ENCODE measurements at places on chromosomes 2 and 18.

- no peak for DNase-seq
These were observed 980.3 kb upstream of the CDH2 start for GRCh38 chr18:29157057-29157780.

- DNase-seq, result no peak
These were observed 119.2 kb downstream of the VAPA start for GRCh38 chr18:10033016-10033399.

DNA sequence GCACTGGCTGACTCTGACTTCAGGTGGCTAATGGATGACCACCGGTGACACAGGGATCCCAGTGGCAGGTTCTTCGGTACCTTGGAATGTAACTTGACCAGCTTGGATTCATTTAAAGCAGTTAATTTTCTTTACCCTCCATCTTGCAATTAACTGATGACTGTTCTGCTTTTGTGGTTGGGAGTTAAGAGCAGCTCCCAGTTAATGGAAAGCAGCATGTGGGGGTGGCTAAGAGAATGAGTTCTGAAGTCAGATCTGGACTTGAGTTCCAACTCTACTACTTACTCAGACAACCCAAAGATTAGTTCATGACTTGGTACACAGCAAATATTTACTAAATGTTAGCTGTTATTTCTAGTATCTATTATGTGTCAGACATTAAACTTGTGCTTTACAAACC lies 58.5 kb downstream of the FAM228A start:
- no peak for DNase-seq

GRCh38 chr2:172600557-172601008 lies 44.7 kb downstream of the PDK1 start:
- no peak for DNase-seq

- no peak for DNase-seq
These were observed 1614.1 kb upstream of the TMEFF2 start for GRCh38 chr2:193808877-193809276.

- no peak for DNase-seq
These were observed 68.9 kb upstream of the CAB39 start for GRCh38 chr2:230643576-230644291.

DNA sequence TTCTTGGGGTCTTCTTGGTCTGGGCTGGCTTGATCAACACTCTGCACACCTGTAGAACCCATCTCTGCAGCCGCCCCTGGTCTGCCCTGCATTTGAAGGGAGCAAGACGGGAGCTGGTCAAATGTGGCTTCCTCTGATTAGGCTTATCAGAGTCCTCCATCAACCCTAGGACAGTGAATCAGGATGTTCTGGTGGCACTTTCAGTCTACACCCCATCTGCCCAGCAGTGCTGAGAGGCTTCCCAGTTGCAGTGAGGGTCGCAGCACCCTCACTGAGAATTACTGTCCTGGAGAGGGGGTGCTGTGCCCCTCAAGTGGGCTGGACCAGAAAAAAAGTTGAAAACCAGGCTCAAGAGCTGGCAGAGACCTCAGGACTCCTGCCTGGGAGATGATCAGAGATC lies 152.9 kb downstream of the DYSF start:
- no peak for DNase-seq

DNA sequence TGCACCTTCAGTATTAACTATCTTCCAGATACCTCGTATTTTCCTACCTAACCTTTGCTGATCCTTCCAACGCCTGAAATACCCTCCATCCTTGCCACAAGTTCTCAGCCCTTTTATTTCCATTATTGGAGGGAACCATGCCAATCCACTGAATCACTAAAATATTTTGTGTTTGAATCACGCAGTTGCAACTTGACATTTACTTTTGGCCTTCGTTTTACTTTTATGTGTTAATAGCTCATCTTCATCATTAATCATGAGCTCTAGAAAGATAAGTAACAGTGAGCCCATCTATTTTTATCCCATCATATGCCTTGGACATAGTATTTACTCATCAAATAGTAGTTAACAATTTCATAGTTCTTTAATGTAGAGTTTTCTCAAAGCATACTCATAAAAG lies 463.2 kb downstream of the THSD7B start:
- no peak for DNase-seq

GRCh38 chr18:79326413-79327198 lies 69.1 kb upstream of the NFATC1 start:
- no peak for DNase-seq

GRCh38 chr2:23028106-23028505 lies 356.9 kb upstream of the KLHL29 start:
- DNase-seq, result no peak

- DNase-seq, result no peak
These were observed 21.5 kb upstream of the BIN1 start for GRCh38 chr2:127128445-127128904.

DNA sequence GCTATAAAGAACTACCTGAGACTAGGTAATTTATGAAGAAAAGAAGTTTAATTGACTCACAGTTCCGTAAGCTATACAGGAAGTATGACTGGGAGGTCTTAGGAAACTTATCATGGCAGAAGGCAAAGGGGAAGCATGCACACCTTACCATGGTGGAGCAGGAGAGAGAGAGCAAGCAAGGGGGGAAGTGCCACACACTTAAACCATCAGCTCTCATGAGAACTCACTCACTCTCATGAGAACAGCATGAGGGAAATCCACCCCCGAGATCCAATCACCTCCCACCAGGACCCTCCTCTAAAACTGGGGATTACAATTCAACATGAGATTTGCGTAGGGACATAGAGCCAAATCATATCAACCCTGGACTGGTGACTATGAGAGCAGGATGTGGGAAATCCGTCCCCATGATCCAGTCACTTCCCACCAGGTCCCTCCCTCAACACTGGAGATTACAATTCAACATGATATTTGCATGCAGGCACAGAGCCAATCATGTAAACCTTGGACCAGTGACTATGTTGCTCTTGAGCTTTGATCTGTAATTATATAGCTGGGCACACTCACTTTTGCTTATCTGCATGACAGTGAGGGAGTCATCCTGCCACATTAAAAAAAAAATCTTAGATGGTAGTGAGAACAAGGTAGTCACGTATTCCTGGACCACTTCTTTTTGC lies 12.9 kb downstream of the ADAM23 start:
- DNase-seq, result no peak

DNA sequence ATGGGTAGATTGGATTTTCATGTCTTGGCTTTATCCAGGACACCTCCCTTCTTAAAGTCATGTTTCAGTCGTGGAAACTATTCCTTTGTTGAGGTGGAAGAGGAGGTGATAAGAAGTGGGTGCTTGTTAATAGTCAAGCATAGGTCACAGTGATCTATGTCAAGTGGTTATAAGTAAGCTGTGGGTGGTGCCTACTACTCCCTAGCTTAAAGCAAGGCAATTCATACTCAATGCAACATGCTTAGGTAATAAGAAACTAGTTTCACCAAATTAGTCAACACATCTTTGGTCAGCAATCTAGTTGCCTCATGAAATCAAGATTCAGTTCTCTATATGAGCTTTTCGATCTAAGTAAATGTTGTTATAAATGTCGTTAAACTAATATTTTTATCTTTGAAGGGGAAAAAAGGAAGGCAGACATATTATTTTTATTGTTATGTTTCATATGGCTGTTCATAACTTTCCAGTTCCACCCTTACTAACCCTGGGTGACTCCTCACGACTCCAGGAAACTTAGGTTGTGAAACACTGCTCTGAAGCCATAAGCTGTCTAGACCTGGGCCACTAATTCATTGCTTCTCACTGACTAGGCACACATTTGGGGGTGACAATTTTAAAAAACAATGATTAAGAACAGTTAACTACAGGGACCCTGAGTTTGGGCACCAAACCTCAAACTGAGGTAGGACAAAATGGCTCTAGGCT lies 5.8 kb upstream of the ABCB11 start:
- DNase-seq, result no peak

Measured in bone marrow (tissue), 2 donors.